ENCODE measurements at places on chromosomes 6 and 20. TPM values are rescaled to one million over a fixed set of nuclear protein-coding genes. Genes with fewer than 3 reads are reported as not detected.

- no peak for DNase-seq
Measured at GRCh38 chr6:101404775-101405174, 11.3 kb downstream of the GRIK2 start.

- no peak for DNase-seq
Measured at GRCh38 chr6:35673755-35674154, 15.0 kb downstream of the FKBP5 start.

- no peak for DNase-seq
Measured at GRCh38 chr6:11432713-11433450, 104.7 kb upstream of the TMEM170B start.

The SMOC2 gene
- total RNA-seq: 0.51 TPM

The ESF1 gene
- 13.9 TPM for total RNA-seq

The IL17F gene
- total RNA-seq: not detected

The FAM120B gene
- total RNA-seq: 53.2 TPM

All from B cell (primary cell).